ENCODE measurements at places on chromosomes 5 and 9.
A peak's percentile ranks its signal among the peaks of the same experiment; 100 is the strongest.

GRCh38 chr5:132457371-132458225, 33.0 kb downstream of the IRF1 start:
- no peak for DNase-seq

- no peak for DNase-seq
Observed at GRCh38 chr5:41918105-41918504, 7.0 kb upstream of the FBXO4 start.

DNA sequence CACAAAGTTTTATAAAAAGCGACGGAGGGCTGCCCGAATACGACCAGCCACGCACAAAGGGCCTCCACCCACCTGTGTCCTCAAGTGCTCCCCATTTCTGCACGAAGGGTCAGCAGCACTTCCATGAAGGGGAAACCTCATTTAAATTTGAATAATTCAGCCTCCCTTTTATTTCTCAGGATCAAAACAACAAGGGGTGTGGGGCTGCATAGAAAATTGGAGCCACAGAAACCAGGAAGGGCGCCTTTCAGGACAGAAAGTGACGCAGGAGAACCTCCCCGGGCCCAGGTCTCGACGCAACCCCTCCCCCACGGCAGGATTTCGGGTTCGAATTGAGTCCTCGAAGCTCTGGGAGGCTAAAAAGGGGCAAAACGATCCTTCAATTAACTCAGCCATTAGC, 2.1 kb downstream of the NRARP start:
- DNase-seq: no peak

- DNase-seq: no peak
Observed at GRCh38 chr5:11984196-11984595, 80.0 kb upstream of the CTNND2 start.

- DNase-seq: no peak
Observed at GRCh38 chr5:75021219-75021618, 31.1 kb downstream of the GCNT4 start.

GRCh38 chr5:88884608-88884877, 1.6 kb upstream of the MEF2C start:
- no peak for DNase-seq

- DNase-seq: no peak
Observed at GRCh38 chr9:99357575-99357974, 135.5 kb downstream of the SEC61B start.

DNA sequence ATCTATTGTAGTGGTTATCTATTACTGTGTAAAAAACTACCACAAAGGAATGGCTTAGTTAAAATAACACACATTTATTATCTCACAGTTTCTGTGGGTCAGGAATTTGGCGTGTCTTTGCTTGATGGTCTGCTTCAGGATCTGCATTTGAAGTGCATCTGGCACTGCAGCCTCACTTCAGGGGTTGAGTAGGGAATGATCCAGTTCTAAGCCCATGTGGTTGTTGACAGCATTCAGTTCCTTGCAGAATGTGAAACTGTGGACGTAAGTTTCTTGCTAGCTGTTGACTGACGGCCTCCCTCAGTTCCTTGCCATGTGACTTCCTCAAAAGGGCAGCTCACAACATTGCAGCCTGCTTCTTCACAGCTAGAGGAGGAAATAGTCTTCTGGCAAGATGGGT, 2.1 kb upstream of the OGN start:
- DNase-seq: no peak

DNA sequence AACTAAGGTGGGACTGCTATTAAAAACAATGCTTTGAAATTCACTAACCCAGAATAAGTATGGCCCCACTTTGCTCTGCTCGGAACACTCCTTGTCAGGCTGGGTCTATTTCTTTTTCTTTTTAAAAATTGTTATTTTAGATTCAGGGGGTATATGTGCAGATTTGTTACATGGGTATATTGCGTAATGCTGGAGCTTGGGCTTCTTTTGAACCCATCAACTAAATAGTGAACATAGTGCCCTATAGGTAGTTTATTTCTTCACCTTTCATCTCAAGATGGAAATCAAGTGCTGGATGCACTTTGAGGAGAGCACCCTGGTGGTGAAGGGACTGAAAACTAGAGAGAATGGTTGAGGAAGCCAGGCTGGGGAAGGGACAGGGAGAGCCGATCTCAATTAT, 51.0 kb downstream of the GLRA1 start:
- no peak for DNase-seq

DNA sequence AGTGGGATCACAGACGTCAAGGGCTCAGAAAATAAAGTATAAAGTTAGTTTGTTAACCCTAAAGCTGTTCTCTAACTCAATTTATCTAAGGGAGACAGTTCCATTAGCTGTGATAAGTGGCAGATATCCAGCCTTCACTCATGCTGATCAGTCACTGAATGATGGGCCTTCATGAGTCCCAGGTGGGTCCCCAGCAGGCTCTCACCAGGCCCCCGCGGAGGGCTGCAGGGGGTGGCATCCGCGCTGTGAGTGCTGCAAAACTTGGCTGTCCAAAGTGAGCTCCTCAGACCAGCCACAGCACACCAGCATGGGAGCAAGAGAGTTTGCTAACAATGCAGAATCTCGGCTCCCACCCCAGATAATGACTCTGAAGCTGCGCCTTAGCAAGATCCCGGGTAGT, 187.2 kb downstream of the GNA14 start:
- no peak for DNase-seq

GRCh38 chr5:85453026-85453349, 1068.3 kb upstream of the EDIL3 start:
- no peak for DNase-seq

GRCh38 chr9:110958847-110959246, 79.4 kb downstream of the LPAR1 start:
- DNase-seq: no peak

DNA sequence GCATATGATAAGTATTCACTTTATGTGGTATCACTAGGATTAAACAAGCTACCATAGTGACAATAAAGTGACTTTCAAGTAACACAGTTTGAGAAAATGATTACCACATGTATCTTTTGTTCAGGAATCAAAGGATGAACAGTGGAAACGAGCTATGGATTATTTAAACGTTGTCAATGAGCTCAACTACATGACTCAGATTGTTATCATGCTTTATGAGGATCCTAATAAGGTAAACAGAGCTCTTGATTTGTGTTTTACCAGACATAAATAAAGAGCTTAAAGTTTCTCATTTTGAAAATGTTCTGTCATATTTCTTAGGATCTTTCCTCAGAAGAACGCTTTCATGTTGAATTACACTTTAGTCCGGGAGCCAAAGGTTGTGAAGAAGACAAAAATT, 57.4 kb downstream of the PPIP5K2 start:
- DNase-seq: no peak

- DNase-seq: no peak
Observed at GRCh38 chr5:168869615-168870227, 290.6 kb upstream of the PANK3 start.

DNA sequence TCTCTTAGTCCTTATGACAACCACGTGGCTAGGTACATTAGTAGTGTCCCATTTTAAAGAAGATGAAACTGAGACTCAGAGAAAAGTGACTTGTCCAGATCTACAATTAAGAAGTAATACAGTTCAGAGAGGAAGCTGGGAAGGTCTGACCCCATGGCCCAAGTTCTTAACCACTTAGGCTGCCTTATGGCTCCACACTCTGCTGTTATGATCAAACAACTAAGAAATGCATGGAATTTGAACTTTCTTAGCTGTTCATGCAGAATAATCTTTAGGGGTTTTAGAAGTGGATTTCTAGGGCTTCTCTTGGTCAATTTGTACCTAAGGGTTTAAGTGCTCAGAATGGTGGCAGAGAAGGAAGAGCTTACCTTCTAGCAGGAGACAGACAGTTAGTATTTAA, 128.0 kb upstream of the MSX2 start:
- DNase-seq: no peak

DNA sequence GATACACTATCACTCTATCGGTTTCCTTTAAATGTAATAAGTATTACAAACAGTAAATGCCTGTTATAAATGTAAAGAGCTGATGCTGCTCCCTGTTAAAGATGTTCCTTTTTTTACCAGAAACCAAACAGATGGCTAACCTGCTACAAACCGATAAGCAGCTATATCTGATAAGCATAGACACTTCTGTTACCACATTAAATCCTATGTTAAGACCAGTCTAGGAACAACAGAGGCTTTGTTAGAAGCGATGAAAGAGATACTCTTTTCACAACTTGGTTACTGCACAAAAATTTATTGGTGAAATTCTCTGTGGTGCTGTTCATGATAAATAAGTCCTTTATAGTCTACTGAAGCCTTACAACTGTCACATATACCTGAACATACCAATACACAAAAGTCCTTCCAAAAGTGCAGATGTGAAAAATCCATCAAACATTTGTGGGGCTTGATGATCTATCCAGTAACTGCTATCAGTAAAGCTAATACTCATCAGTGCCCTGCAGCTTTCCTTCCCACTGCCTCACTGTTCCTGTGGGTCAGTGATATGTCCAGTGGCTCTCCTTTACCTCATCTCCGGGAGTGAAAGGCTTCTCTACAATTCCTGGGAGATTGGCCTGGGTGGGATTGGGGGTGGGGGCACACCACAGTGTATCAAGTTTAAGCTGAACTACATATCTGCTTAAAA, 25.8 kb upstream of the PRXL2C start:
- DNase-seq: no peak

- no peak for DNase-seq
Observed at GRCh38 chr5:142330444-142330843, 5.6 kb upstream of the SPRY4 start.

DNA sequence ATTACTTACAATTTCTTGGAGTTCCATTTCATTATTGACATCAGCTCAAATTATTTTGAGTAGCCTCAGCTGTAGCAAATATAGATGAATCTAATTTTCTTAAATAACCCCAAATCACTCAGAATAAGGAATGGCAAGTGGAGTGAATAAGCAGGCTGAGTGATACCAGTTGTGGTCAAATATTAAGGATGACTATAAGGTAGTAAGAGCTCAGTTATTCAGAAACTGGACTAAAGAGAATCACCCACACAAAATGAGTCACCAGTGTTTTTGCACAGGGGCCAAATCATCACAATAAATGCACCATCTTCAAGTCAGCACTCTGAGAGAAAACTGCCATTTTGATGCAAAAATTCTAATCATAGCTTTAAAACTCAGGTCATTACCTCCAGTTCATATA, 128.9 kb upstream of the TARS1 start:
- no peak for DNase-seq

DNA sequence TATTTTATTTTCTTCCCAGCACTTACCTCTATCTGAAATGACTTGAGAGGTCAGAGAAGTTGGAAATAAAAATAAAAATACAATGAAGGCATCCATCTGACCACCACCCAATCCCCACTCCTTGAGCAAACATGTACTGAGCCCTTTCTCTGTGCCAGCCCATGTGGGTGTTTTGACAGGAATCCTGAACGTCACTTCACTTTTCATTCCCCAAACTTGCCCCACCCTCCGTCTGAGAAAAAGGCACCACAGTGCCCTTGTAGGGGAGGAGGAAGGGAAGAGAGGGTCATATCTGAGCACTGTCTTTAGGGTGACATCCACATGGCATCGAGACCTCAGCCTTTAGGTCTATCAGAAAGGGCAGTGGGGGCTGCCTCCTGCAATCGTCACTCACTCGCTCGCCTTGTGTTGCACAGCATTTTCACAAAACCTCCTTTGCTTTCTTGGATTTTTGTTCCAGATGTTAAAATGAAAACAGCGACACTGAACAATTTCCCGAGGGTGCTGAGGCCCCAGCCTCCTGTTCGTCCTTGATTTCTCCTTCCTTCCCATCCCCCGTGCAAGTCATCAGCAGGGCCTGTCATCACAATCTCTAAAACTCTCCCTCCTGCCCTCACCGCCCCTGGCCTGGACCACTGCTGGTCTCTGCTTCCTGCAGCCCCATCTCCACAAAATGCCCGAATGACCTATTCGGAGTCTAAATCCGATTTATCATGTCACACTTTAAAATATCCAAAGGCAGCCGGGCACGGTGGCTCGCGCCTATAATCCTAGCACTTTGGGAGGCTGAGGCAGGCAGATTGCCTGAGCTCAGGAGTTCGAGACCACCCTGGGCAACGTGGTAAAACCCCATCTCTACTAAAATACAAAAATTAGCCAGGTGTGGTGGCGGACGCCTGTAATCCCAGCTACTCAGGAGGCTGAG, 13.0 kb downstream of the HIGD2A start:
- no peak for DNase-seq

GRCh38 chr9:92965061-92965758, 17.9 kb downstream of the FGD3 start:
- no peak for DNase-seq

- no peak for DNase-seq
Observed at GRCh38 chr5:12777342-12777741, 873.1 kb upstream of the CTNND2 start.

DNA sequence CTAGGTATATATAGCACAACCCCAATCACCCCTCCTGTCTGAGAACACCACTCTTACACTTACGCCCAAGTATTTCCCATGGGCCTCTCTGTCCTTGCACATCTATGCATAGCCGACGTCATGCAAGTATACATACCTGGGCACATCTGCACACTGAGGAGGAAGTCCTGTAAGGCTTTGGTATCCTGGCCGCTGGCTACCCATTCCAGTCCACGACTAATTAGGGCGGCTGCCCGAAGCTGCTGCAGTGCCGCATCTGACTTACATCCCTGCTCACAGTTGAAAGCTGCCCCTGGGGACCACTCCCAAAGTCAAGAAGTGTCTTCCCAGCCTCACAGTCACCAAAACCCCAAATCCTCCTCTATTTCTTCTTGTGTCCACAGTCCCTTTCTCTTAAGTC, 2.4 kb upstream of the VCP start:
- no peak for DNase-seq

DNA sequence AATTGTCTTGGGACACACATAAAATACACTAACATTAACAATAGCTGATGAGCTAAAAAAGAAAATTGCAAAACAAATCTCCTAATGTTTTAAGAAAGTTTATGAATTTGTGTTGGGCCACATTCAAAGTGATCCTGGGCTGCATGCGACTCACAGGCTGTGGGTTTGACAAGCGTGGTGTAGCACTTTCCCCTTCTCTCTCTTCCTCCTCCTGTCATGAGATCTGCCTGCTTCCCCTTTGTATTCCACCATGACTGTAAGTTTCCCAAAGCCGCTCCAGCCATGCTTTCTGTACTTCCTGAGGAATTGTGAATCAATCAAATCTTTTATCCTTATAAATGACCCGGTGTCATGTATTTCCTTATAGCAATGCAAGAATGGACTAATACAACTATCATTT, 178.0 kb downstream of the TLR4 start:
- no peak for DNase-seq

DNA sequence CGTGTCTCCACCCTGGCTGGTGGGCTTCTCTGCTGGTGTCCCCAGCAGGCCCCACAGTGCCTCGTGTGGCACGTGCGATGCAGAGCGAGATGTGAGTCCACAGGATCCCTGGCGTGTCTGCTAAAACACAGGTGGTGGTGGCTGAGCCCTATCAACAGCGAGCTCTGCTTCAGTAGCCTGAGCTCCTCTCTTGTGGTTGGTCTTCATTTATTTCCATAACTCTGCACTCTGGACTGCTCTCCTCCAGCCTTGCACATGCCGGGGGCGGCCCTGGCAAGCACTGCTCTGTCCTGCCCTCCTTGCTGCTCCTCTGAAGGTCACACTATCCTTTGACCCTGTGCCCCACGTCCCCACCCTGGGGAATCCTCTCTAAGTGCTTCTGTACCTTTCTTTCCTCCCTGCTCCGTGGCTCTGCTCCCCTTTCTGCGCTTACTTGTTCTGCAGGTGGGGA, 59.2 kb downstream of the NSUN2 start:
- no peak for DNase-seq

- no peak for DNase-seq
Observed at GRCh38 chr5:32127711-32128110, 46.4 kb downstream of the GOLPH3 start.

- DNase-seq: no peak
Observed at GRCh38 chr9:70549926-70550325, 135.5 kb upstream of the KLF9 start.

- DNase-seq: peak; percentile 34
Observed at GRCh38 chr9:37025071-37025822, 8.8 kb downstream of the PAX5 start.
